Activated CD8-positive, alpha-beta memory T cell treated with anti-CD3 and anti-CD28 coated beads for 48 hours (primary cell): ENCODE measurements at places on chromosomes 2 and 18.

DNA sequence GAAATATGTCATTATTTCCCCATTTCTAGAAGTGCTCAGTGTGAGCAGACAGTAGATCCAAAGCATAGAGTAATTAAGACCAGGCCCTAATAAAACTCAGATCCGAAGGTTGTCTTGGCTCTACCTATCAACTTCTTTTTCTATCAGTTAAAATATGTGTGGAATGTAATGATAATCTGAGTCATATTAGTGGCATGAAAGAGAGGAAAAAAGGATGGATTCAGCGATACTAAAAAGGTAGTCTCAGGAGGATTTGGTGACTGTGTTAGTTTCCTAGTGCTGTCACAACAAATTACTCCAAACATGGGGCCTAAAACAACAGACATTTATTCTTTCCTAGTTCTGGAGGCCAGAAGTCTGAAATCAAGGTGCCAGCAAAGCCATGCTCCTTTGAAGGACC is 103.7 kb upstream of the NABP1 start:
- DNase-seq = no peak

GRCh38 chr2:146873056-146873455 is 971.8 kb upstream of the ACVR2A start:
- no peak for DNase-seq

DNA sequence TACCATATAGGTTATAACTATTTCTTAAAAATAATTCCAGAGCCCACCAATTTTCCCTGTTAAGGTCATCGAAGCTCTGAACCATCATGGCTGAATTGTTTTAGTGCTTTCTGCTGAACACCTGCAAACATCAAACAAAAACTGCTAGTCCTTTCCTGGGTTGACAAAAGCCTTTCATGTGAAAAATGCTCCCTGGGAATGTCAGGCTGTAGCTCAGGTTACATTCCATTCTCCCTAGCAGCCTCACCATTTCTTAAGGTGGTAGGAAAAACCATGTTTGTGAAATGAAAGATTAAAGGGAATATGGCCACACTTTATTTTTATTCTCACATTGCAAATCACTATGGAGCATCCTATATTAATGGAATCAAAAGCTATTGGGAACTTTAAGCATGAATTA is 5.7 kb downstream of the TCF4 start:
- DNase-seq = no peak

- DNase-seq = no peak
Observed at GRCh38 chr2:70926042-70926441, 9.7 kb upstream of the ATP6V1B1 start.

DNA sequence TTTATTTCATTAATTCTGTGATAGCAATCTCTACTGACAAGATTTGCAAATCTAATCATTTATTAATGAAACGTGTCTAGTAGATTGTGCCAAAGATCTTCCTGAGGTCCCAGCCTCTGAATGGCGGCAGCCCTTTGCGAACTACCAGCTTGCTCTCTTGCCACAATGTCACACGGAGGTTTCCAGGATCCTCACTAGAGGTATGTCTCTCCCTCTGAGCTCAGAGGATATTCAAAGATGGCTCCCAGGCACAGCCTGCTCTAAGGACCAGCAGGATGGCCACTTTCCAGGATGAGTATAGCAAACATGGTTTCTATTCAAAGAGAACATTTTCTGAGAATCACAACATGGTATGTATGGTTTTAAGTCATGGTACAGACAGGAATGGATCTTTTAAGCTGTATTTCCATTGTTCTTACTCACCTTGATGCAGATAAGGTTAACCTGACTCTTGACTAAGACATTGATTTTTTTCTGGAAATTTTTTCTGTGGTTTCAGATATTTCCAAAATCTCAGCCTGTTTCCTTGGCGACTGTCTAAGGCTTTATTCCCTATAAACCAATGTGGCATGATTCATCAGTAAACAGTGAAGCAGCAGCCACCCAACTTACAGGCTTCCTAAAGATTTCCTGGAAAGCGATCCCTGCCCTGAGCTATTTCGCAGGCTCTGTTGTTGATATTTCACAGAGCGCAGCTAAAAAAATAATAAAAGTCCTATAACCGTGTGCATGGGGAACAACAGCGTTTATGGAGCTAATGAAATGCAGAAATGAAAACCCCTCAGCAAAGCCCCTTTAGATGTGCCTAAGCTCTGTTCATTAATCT is 54.1 kb upstream of the KLF7 start:
- no peak for DNase-seq

GRCh38 chr2:155021618-155022017 is 323.1 kb downstream of the KCNJ3 start:
- no peak for DNase-seq

DNA sequence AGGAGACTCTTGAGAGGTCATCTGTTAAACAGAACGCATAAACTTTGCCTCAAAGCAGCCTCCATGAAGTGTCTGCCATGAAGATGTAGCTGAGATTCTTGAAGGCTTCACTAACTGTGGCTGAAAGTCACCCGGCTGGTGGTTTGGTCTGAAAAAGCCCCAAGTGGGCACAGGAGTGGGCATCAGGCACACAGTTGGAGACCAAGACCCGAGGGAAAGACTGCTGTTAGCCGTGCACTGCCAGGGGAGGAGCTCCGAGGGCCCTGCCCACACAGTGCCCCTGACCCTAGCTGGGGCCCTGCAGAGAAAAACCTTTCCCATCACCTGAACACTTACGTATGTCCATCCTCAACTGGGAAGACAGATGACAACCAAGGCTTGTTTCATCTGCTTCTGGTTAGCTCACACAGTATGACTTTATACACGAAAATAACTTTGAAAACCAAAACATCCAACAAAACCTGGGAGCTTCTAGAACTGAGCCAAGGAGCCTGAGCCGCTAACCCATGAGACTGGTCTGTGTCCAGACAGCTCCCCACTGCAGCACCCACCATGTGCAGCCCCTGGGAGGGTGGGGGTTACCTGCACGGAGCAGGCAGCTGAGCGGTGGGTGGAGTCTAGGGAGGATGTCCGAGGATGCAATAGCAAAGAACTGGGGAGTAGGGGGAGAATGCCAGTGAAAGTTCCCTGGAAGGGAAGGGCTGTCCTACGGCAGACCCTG is 15.4 kb downstream of the HJURP start:
- DNase-seq = no peak

DNA sequence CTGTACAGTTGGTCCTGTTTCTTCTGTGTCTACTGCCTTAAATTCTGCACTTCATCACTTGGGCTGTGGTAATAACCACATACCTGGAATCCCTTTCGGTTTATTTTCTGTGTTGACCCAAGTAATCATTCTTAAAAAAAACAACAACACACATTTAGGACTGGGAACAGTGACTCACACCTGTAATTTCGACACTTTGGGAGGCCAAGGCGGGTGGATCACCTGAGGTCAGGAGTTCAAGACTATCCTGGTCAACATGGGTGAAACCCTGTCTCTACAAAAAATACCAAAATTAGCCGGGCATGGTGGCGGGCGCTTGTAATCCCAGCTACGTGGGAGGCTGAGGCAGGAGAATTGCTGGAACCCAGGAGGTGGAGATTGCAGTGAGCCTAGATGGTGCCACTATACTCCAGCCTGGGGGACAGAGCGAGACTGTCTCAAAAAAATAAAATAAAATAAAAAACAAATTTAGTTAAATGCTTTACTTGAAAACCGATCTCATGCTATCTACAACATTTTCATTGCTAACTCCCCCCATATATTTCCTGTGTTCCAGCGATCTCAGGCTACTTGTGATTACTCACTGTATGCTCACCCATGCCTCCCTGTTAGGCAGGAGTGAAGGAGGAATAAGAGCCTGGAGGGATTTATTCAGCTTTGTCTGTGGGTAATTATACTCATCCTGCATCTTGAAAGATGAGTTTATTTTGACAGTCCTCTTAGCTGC is 18.2 kb downstream of the ACSL3 start:
- DNase-seq = no peak

- DNase-seq = no peak
Observed at GRCh38 chr2:179850188-179850587, 11.2 kb downstream of the ZNF385B start.

DNA sequence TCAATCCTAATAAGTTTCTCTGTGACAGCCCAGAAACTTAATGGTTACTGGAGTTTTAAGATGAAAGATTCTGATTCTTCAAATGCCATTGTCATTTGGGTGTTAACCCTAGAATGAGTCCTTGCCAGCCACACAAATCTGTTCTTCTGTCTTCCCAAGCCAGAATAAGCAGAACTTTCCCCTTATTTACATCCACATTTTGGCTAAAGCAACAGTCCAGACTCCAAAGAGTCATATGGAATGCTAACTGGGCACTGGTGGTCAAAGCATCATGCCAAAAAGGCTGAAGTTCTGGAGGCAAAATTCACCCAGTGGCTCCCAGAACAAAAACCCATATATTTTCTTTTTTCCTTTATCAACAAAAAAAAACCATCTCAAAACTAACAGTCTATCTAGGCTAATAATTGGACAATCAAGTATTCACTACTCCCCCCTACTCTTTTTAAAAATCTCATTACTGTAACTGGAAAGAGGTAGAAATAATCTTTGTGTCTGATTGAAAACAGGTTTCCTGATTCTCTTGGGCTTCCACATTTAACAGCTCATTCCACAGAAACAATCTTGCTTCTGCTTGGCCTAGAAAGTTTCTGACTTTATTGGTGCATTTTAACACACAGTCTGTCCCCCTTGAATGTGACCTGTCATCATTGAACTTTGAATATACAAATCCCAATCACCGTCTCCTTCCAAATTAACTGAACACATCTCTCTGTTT is 89.6 kb upstream of the SETBP1 start:
- DNase-seq = no peak

DNA sequence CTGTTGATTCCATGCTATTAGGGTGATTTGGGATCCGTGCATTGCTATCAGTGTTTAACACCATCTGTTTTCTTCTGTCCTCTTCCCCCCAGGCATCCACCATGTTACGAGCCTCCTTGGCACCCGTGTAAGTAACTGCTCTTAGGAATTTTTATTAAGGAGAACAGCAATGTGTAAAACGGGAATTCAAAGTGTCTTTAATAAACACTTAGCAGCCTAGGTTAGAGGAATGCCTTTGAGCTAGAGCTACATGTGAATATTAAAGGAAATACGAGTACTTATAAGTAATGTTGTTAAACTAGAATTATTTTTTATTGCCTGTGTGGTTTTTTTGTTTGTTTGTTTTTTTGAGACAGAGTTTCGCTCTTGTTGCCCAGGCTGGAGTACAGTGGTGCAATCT is 58.1 kb downstream of the ARMC9 start:
- no peak for DNase-seq

DNA sequence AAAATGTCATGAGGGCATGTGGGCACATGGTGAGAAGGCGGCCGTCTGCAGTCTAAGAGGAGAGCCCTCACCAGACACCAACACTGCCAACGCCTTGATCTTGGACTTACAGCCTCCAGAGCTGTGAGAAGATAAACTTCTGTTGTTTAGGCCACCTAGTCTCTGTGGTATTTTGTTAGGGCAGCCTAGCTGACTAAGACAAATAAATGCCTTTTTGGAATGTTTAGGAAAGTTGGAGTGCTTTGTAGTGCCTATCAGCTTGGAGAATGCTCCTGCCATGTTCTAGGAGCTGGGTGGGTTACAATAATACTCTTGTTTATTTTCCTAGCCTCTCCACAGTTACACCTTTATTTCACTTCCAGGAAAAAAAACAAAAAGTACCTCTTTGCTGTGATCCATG is 92.0 kb downstream of the SPP2 start:
- no peak for DNase-seq

GRCh38 chr2:139099721-139100120 is 319.5 kb upstream of the NXPH2 start:
- no peak for DNase-seq

DNA sequence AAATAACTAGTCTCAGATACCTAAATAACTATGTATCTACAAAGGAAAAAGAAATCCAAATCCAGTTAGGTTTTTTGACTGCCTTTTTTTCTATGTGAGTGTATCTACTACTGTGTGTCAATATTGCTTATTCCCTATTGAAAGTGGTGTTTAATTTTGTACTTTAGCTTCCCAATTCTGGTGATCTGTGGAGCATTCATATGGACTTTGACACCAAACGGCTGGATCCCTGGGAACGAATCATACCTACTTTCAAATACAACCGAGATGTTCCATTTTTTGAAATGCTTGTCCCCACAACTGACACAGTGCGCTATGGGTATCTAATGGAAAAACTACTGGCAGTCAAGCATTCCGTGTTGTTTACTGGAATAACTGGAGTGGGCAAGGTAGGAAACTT is 152.8 kb downstream of the DNAH6 start:
- no peak for DNase-seq

DNA sequence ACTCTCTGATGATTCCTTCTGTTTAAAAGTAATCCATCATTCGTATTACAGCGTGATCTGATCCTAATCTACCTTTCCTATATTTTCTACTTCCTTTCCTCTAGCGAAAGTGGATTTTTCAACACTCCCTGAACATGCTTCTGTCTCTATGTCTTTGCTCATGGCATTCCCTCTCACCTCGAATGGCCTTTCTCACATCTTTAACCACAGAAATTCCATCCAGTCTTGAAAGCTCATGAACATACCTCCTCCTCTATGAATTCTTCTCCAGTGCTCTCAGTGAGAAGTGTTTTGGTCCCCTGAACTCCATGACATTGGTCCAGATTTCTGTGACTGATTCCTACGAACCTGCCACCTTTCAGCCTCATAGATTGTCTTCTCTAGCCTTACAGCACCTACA is 323.2 kb downstream of the RAD51AP2 start:
- DNase-seq = no peak

GRCh38 chr2:39534095-39534711 is 97.1 kb upstream of the MAP4K3 start:
- no peak for DNase-seq

DNA sequence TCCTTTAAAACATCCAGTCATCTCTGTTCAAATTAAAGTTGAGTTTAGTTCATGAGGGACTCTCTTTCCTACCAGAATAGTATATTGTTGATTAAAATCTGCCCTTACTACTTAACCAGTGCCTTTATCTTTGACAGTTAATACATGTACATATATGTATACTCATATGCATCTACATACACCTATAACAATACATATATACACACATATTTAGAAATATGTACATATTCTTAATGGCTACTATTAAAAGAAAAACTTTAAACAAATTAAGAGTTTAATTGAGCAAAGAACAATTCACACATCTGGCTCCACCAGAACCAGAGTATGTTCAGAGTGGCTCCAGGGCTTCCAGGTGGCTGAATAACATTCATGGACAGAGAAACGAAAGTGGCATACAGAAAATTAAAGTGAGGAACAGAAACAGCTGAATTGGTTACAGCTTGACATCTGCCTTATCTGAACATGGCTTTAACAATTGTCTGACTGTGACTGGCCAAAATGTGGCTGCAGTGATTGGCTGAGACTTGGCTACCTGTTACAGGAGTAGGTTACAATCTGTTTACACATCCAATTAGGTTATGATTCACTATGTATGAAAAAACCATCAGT is 38.8 kb downstream of the ZNF519 start:
- no peak for DNase-seq

DNA sequence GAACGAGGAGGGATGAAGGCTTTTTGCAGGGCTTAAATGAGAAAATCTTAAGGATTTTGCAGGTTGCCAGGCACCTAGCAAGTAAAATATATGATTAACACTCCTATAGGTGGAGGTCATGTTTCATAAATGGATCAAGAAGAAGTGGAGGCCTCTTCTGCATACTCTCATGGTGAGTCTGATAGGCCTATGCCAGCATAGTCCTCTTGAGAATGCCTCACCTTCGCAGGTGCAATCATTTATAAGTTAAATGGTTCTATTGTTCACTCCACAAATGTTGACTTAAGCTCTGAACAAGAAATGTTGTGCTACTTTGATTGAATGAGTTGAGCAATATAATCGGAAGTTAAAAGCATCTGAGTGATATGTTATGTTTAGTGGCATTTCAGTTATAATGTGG is 12.1 kb downstream of the LRRTM1 start:
- no peak for DNase-seq
